ENCODE measurements at places on chromosomes 1 and 21. TPM values are rescaled to one million over a fixed set of nuclear protein-coding genes. Genes with fewer than 3 reads are reported as not detected.

XCL2 gene
- 1.1 TPM for total RNA-seq

CCDC190 gene
- total RNA-seq: 0.66 TPM

OR6K3 gene
- not detected for total RNA-seq

BRDT gene
- total RNA-seq: not detected

SPATA45 gene
- not detected for total RNA-seq

CLCA4 gene
- not detected for total RNA-seq

SLC1A7 gene
- total RNA-seq: 148 TPM

CDK18 gene
- total RNA-seq: 7.0 TPM

S100A7 gene
- not detected for total RNA-seq

EVA1C gene
- total RNA-seq: 6.5 TPM

LCE1E gene
- total RNA-seq: not detected

MFSD2A gene
- total RNA-seq: 3.1 TPM

All from camera-type eye (tissue), 1 donor.